Left renal cortex interstitium (tissue), 4 donors: ENCODE measurements at places on chromosomes 7 and 10. TPM values are rescaled to one million over a fixed set of nuclear protein-coding genes. Genes with fewer than 3 reads are reported as not detected.

- no peak for DNase-seq
These were observed 295.6 kb downstream of the PRKG1 start for GRCh38 chr10:51369903-51370302.

GRCh38 chr10:28072573-28072972 is 73.7 kb upstream of the ODAD2 start:
- DNase-seq, result no peak

TUBB8 gene
- 0.44 TPM for polyA plus RNA-seq

DNA sequence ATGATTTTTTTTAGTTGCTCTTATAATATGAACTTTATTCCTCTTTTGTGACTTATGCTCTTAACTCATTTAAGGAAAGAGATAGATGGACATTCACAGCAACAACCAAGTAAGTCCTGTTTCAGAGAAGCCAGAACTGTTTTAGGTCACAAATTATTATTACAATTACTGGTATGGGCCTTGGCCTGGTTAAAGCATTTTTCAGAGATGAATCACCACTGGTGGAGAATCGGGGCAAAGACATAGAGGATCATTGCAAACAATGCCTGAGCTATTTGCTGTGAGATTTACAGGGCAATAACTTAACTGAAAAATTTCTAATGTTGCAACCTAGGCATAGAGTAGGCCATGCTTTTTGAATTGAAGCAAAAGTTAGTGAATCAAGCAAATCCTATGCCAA is 138.0 kb upstream of the YAE1 start:
- no peak for DNase-seq

- DNase-seq, result no peak
These were observed 228.1 kb downstream of the BICC1 start for GRCh38 chr10:58740620-58741369.

GRCh38 chr10:4825868-4826791 is at the start of gene AKR1E2:
Gene AKR1E2, plus strand, starts transcription at chr10:4826207. Its CDS starts 118 bp downstream, at chr10:4826325.
- peak; percentile 70 for DNase-seq

ERCC6 gene
- 18.7 TPM for polyA plus RNA-seq

- no peak for DNase-seq
These were observed 135.4 kb downstream of the EMX2 start for GRCh38 chr10:117677890-117678500.

VAX1 gene
- polyA plus RNA-seq, result not detected

GRCh38 chr10:78910886-78911285 is 157.9 kb upstream of the ZMIZ1 start:
- no peak for DNase-seq

DNA sequence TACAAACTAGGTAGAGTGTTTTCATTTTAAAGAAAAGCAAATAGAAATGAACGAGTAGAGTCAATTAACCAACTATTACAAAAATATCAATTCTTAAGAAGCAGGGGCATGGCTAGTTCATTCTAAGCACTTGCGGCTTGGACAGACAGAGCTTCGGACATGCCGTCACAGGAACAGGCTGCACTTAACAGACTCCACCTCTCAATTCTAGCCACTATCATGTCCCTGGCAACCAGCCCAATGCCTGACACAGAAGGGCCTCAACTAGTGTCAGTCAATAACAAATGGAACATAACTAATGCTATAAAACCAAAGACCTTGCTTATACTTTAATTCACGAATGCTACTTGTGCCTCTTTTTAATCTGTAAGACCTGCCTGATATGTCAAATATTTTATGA is 74.4 kb downstream of the TPK1 start:
- no peak for DNase-seq

DNA sequence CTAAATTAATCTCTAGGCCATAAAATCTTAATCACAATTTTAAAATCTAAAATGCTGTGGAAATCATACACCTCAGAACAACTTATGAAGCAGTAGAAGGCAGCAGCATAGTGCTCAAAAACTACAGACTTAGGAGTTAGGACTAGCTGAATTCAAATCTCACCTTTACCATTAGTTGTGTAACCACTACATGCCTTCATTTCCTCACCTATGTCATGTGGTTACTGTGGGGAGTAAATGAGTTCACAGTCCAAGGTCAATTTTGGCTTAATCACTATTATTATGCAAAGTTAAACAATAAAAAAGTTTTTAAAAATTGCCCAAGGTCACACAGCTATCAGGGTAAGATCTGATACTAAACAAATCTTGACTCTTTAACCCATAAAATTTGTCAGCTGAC is 37.0 kb downstream of the SNX13 start:
- no peak for DNase-seq

MMS19 gene
- 87.0 TPM for polyA plus RNA-seq

ATP6V0A4 gene
- polyA plus RNA-seq, result 66.0 TPM

DNA sequence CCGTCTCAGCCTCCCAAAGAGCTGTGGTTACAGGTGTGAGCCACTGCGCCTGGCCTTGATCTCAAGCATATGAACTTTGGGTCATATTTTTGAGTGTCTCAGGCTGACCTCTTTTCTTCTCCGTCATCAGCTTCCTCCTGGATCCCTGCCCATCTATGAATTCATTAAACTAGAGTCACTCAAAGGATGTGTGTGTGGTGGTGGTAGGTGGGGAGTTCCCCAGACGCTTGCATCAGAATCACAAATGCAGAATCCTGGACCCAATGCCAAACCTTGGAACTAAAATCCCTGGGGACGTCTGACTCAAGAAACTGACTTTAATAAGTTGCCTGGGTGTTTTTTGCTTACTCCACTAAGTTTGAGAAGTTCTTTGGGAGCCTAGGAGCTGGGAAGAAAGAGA is 6.7 kb upstream of the CREB5 start:
- DNase-seq, result no peak

TRPV6 gene
- polyA plus RNA-seq, result 8.4 TPM

DNA sequence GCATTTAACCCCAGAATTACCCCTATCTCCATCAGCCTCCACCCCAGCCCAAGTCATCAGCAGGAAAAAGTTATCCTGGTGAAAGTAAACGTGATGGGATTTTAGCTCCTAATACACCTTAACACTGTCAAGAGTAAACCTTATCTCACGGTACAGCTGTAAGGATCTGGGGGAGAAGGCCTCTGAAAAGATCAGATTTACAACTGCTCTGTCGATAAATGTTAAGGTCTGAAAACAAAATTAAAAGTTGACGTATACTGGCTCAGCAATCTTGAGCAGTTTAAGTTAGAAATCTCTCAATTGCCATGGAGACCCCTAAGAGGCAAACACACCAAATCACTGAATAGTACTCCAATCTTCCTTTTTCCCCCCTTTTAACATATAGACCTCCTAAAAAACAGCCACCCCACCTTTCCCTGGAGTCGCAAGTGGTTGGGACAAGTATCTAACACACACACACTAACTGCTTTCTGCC is 6.1 kb downstream of the SKAP2 start:
- no peak for DNase-seq

ZNF789 gene
- polyA plus RNA-seq, result 18.8 TPM

DNA sequence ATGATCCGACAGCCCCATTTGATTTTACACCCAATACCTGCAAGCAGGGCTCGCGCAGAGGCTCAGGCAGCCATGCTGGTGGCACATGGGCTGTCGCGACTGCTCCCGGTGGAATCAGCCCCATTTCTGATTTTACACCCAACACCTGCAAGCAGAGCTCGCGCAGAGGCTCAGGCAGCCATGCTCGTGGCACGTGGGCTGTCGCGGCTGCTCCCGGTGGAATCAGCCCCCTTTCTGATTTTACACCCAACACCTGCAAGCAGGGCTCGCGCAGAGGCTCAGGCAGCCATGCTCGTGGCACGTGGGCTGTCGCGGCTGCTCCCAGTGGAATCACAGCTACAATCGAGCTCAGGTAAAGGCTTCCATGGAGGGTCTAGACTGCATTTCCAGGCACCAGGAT is 244.1 kb downstream of the PTPRN2 start:
- DNase-seq, result no peak

CPVL gene
- 62.0 TPM for polyA plus RNA-seq

ACTA2 gene
- 189 TPM for polyA plus RNA-seq

GRCh38 chr7:99449326-99449725 is 10.6 kb downstream of the CPSF4 start:
- DNase-seq, result no peak

DNA sequence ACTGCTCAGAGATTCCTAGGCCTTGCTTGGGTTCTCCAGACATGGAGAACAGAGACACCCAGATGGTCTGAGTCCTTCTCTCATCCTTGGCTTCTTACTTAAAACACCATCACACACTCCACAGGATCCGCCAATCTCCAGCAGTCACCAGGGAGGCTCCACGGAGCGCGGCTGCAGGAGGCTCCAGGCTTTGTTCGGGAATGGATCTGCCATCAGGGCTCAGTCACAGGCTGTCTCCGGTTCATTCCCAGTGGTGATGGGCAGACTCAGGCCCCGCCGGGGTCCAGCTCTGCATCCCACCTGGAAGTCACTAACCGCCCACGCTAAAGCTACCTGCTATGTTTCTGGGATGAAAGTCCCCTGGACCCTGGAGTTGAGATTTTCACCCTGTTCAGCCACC is 312.9 kb downstream of the TCERG1L start:
- no peak for DNase-seq

CFAP46 gene
- 11.8 TPM for polyA plus RNA-seq

DNA sequence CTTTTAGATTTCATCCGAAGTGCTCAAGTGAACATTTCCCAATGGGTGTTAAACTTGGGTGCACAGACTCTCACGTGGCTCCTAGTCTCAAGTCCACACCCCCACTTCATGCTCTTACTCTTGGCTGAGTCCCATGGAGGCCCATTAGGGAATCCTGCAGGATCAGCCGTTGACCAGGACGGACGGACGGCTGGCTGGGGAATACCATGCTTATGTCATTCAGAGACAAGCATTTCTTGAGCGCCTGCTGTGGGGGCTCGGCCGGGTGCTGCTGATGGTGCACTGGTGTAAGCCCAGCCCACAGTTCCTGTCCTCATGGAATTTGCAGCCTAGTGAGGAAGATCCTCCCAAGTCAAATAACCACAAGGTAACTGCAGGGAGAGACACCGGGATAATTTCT is 44.7 kb downstream of the PITRM1 start:
- DNase-seq, result no peak

DNAJC12 gene
- 15.2 TPM for polyA plus RNA-seq
